ENCODE measurements at places on chromosomes 2 and 18.

DNA sequence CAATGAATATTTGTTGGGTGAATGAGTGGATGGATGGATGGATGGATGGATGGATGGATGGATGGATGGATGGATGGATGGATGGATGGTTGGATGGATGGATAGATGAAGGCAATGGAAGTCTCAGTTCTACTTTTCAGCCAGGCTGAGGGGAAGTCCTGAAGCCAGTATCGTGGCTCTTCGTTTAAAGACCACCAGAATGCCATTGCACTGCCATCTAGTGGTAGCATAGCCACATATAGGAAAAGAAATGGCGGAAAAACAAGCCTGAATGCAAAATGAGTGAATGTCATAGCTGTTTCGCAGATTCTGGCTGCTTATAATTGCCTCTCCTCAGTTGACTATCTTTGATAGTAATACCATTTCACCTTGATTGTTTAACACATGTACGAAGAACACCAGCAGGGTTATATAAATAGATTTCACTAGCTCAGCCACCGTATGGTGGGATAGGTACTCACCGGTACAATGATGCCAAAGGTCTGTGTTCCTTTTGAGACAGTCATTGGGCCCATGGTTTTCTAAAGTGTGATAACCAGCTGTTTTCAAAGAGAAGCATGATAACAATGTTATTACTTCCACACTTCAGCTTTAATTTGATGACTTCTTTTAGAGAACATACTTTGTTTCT is 62.3 kb upstream of the GREB1L start:
- H3K36me3 ChIP-seq, result no peaks in the 10 kb centered on the region
- no peak overlapping the region for H3K4me3 ChIP-seq
- DNase-seq, result no peak
- no peaks in the 10 kb centered on the region for H3K27me3 ChIP-seq
- no peak overlapping the region for H3K27ac ChIP-seq

- peaks cover 17% of the 10 kb centered on the region for H3K4me1 ChIP-seq
- no peak overlapping the region for H3K4me3 ChIP-seq
- DNase-seq, result no peak
- no peaks in the 10 kb centered on the region for H3K36me3 ChIP-seq
These were observed 65.1 kb upstream of the CXCR4 start for GRCh38 chr2:136183097-136183496.

DNA sequence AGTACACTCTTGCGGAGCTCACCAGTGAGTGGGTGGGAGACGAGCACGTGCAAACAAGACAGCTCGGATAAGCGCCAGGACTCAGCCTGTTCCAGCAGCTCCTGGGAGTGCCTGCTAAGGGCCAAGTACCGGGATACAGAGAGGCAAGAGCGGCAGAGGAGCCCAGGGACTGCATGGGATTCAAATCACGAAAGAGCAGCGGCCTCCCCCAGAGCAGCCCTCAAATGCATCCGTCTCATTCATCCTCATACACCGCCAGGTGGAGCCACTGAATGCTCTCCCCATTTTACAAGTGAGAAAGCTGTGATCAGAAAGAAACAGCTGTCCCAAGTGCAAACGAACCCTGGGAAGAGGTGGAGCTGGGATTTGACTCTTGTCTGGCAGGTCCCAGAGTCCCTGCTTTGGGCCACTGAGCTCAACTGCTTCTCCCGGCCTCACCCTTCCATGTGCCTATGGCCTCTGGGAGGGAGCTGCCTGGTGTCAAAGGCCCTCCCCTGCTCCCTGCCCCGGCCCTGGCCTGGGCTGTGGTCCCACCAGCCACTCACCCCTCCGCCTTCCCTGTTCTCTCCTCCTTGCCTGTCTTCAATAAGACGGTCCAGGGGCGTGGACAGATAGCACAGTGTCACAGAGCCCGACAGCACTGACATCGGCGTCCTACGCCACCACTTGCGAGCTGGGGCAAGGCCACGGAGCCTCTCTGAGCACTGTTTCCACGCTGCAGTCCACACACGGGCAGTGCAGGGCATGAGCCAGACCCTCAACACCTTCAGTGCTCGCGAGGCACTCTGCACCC is 72.8 kb upstream of the TAF1B start:
- H3K27ac ChIP-seq, result no peak overlapping the region
- no peaks in the 10 kb centered on the region for H3K36me3 ChIP-seq
- H3K4me3 ChIP-seq, result no peak overlapping the region
- no peak for DNase-seq

- H3K36me3 ChIP-seq, result no peaks in the 10 kb centered on the region
- H3K4me3 ChIP-seq, result peak overlapping the region; percentile 75
- peaks cover 31% of the 10 kb centered on the region for H3K4me1 ChIP-seq
- DNase-seq, result no peak
- H3K27ac ChIP-seq, result no peak overlapping the region
- H3K27me3 ChIP-seq, result peaks cover 92% of the 10 kb centered on the region
These were observed 1.3 kb downstream of the LIPG start for GRCh38 chr18:49563130-49563540.

- H3K27ac ChIP-seq, result no peak overlapping the region
- H3K27me3 ChIP-seq, result peaks cover 20% of the 10 kb centered on the region
- DNase-seq, result no peak
- H3K4me1 ChIP-seq, result peaks cover 11% of the 10 kb centered on the region
- H3K4me3 ChIP-seq, result no peak overlapping the region
These were observed 172.9 kb downstream of the CELF4 start for GRCh38 chr18:37392648-37393047.

- H3K27me3 ChIP-seq, result no peaks in the 10 kb centered on the region
- no peak overlapping the region for H3K27ac ChIP-seq
- DNase-seq, result no peak
- peaks cover 9% of the 10 kb centered on the region for H3K4me1 ChIP-seq
- no peaks in the 10 kb centered on the region for H3K36me3 ChIP-seq
These were observed 5.8 kb downstream of the ANKRD53 start for GRCh38 chr2:70984228-70984575.

DNA sequence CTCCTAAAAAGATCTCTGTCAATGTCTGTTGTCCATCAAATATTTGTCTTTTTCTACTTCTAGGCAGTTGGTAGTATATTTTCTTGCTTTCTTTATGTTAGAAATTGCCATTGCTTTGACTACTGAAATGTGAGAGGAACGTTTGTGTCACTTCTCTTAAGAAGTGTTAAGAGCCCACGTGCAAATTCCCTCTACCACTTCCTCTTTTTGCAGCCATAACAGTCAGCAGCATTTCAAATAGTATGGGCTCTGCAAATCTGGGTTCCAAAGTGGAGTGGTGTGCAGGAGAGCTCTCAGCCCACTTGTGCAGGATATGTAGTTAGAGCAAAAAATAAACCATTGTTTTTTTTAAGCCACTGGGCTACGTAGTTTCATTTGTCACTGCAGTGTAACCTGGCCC is 314.0 kb downstream of the MEIS1 start:
- no peak overlapping the region for H3K4me3 ChIP-seq
- no peaks in the 10 kb centered on the region for H3K4me1 ChIP-seq
- H3K36me3 ChIP-seq, result no peaks in the 10 kb centered on the region
- DNase-seq, result no peak
- no peak overlapping the region for H3K27ac ChIP-seq
- H3K27me3 ChIP-seq, result peaks cover 8% of the 10 kb centered on the region

DNA sequence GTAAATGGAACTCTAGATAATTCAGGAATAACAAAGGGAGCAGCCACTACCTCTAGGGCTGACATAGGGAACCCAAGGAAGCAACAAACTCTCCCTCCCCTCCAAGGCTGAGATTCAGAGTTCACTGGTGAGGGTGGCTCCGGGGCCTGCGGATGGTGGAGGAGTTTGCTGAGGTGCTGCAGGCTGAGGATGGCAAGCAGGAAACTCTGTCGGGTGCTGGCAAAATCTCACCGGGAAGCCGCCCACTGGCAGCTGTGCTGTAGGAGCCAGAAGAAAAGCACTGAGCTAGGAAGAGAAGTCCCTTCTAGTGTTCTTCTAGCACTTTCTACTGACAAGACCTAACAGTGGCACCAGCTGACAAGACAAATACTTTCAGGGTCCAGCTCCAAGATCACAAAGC is 12.5 kb upstream of the HAAO start:
- no peaks in the 10 kb centered on the region for H3K27me3 ChIP-seq
- H3K27ac ChIP-seq, result no peak overlapping the region
- peaks cover 16% of the 10 kb centered on the region for H3K4me1 ChIP-seq
- no peaks in the 10 kb centered on the region for H3K36me3 ChIP-seq

DNA sequence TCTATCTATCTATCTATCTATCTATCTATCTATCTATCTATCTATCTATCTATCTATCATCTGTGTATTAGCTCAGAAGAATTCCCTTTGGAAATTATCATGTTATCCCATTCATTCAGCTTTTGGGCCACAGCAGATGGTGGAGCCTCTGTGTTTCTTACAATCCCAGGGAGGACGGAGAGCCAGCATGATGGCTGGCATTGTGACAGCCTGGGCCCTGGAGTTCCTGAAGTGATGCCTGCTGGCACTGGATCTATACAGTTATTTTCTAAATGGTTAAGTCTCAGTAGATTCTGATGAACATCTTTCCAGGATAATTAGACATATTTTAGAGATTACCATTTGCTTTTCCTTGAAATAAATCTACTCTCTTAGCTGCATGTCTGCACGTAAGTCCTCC is 385.4 kb upstream of the NXPH2 start:
- no peaks in the 10 kb centered on the region for H3K4me1 ChIP-seq
- DNase-seq, result no peak
- no peaks in the 10 kb centered on the region for H3K27me3 ChIP-seq
- no peak overlapping the region for H3K27ac ChIP-seq
- no peak overlapping the region for H3K4me3 ChIP-seq
- H3K36me3 ChIP-seq, result no peaks in the 10 kb centered on the region

DNA sequence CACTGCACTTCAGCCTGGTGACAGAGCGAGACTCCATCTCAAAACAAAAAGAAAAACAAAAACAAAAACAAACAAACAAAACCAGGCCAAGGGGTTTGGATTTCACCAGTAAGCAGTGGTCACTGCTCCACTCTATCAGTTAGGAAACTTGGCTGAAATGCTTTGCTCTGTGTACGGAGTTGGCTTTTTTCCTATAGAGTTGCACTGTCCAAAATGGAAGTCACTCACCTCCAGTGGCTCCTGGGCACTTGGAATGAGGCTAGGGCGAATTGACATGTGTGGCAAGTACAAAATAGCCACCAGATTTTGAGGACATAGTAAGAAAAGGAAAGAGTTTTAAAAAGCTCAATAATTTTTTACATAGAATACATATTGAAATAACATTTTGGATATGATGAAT is 228.7 kb downstream of the LOXHD1 start:
- H3K27ac ChIP-seq, result no peak overlapping the region
- H3K27me3 ChIP-seq, result no peaks in the 10 kb centered on the region
- DNase-seq, result no peak
- H3K36me3 ChIP-seq, result no peaks in the 10 kb centered on the region

DNA sequence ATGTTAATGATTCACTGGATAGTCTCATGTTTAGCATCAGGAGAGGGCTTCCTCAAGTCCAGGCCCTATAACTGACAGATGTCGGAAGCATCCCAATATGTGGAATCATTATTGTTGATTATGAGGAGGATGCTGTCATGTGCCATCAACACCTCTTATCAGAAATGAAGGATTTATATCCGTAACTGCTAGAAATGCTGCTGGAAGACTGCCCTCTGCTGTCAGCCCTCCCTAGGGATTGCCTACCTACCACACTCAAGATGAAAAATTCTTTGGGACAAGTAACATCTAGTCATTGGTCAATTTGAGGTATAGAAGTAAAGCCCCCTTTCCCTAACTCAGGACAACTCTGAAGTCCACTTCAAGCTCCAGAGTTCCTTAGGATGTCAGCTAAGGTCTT is 1166.5 kb upstream of the NXPH2 start:
- no peak overlapping the region for H3K4me3 ChIP-seq
- no peaks in the 10 kb centered on the region for H3K36me3 ChIP-seq
- no peak for DNase-seq
- no peaks in the 10 kb centered on the region for H3K4me1 ChIP-seq

DNA sequence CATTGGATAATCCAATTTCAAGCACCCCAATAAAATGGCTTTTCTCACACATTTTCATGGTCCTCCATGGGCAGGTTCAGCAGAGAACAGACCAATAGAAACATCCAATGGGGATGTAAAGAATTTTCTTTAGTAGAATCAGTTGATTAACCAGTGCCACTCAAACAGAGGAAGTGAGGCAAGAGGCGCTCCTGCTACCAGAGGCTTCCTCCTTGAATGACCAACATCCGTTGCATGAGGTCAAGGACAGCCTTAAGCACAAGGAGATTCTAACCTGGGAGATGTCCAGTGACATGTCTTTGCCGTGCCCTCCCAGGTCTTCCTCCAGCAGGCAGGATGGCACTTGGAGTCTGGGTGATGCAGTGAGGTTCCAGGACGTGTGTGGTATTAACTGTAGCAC is 146.6 kb downstream of the PIEZO2 start:
- DNase-seq, result no peak
- no peaks in the 10 kb centered on the region for H3K4me1 ChIP-seq
- H3K27me3 ChIP-seq, result no peaks in the 10 kb centered on the region
- no peak overlapping the region for H3K4me3 ChIP-seq
- no peaks in the 10 kb centered on the region for H3K36me3 ChIP-seq

DNA sequence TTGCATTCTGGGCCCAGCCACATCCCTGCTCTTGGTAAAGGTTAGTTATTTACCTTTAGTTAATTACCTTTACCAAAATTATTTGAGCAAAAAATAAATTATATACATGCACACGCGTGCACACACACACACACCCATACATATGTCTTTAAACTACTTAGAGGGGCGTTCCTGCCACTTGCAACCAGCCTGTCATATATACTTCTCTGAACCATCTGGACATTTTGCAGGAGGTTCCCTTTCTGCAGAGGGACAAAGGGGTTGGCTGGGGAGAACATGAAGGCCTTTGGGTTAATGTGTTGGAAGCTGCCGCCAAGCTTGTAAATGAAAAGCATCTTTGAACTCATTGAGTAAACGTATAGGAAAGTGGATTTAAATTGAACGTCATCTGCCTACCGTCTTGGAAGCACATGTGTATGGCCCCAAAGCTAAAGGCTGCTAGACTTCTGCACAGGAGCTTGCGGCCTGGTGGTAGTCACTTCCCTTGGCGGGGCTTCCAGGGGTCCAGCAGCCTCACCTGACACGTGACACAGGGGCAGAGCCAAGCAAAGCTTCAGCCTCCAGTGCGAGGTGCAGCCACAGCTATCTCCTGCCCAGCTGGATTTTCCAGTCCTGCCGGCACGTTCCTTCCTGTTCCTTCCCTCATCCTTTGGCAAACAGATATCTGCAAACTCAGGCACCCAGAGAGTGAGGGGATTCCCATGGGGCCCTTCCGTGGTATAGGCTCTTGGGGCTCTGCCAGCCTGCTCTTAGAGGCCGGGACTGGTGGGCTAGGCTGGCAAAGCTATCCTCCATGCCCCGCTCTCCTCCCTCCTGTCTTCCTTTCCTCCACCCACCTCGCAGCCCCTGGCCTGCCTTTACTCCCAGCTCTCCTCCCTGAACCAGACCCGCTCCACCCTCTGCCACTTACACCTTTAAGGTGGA is 46.1 kb downstream of the SERTAD2 start:
- DNase-seq, result no peak
- H3K36me3 ChIP-seq, result no peaks in the 10 kb centered on the region
- H3K4me1 ChIP-seq, result peaks cover 30% of the 10 kb centered on the region
- peak overlapping the region; percentile 68 for H3K27ac ChIP-seq

DNA sequence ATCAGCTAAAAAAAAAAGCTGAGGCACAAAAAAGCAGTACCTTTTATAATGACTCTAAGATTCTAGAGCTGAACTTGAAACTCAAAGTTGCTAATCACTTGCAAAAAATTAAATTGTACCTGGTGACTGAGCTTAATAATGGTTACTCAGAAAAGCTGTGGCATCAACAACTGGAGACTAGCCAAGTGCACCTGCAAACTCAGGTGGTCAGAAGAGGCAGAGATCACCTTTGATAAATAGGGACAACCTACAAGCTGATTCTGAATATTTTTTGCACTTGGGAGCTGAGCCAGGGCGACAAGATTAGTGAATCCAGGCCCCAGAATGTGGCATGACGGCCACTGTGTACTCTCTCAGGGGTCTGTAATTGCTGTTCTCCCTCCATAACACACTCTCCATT is 3.0 kb downstream of the ABHD3 start:
- H3K27ac ChIP-seq, result no peak overlapping the region
- DNase-seq, result no peak
- H3K36me3 ChIP-seq, result peaks cover 12% of the 10 kb centered on the region
- H3K4me3 ChIP-seq, result no peak overlapping the region
- H3K27me3 ChIP-seq, result no peaks in the 10 kb centered on the region

All from naive thymus-derived CD8-positive, alpha-beta T cell (primary cell).